ENCODE measurements at places on chromosomes 2 and 18.
A peak's percentile ranks its signal among the peaks of the same experiment; 100 is the strongest.

- DNase-seq, result no peak
These were observed 6.0 kb downstream of the EN1 start for GRCh38 chr2:118841450-118841827.

- no peak for DNase-seq
These were observed 37.9 kb downstream of the CCDC150 start for GRCh38 chr2:196677404-196677803.

DNA sequence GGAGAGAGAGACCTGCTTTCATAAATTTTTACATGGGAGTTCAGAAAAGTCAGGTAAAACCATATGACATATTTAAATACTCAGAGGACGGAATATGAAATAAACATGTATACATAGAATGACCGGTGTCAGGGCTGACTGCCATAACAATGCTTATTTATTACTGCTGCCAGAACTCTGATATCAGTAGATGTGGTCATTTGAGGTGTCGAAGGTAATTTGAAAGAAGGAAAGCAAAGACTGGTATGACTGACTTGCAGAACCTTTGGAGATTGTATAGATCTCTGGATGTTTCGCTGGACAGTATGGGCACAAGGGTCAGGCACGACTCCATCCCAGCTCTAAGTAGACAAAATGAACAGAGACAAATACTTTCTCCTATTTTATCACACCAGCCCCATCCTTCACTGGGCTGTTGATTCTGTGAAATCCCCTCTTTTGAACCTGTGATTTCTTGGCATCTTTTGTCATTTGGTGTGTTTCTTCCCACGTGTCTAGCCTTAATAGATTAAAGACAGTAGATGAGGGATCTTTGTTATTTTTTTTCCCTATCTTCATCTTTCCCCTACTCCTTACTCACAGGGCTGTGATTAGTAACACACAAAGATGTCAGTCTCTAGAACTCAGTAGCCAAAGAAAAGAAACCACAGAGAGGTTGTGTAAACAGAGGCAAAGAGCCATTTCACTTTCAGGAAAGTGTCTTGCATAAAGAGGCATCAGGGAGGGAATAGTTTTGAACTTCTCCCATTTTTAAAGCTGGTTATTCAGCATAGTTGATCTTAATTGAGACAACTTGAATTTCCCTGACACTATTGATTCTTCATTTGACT lies 61.6 kb downstream of the ICOS start:
- no peak for DNase-seq

GRCh38 chr18:5961097-5961827 lies 65.9 kb upstream of the TMEM200C start:
- DNase-seq, result no peak

- DNase-seq, result no peak
These were observed 14.5 kb downstream of the EPAS1 start for GRCh38 chr2:46311651-46312223.

- peak; percentile 42 for DNase-seq
These were observed 59.2 kb downstream of the IL1R2 start for GRCh38 chr2:102050854-102051391.

DNA sequence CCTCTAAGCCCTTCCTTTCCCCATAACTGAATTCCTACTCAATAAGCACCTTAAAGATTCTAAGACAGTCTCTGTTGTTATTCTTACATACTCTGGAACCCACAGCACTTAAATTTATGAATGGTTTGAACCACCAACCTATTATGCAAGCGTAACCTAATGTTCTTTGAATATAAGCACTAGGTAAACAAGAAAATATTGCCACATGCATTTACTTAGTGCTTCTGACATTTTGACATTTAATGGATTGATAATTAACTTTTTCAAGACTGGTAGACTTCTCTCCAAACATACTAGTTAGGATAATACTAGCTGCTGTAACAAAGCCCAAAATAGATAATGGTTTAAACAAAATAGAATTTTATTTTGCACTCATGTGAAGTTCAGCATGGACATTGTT lies 164.8 kb downstream of the ARHGAP15 start:
- no peak for DNase-seq
